ENCODE measurements at places on chromosomes 1 and 21. TPM values are rescaled to one million over a fixed set of nuclear protein-coding genes. Genes with fewer than 3 reads are reported as not detected.

The LGR6 gene
- total RNA-seq: 26.0 TPM

The CROCC gene
- 27.0 TPM for total RNA-seq

The S100A9 gene
- total RNA-seq: 764 TPM

The ORC1 gene
- not detected for total RNA-seq

The CTSS gene
- 32.1 TPM for total RNA-seq

The KIF21B gene
- total RNA-seq: 10.2 TPM

The PRAMEF33 gene
- not detected for total RNA-seq

The ACKR1 gene
- total RNA-seq: 642 TPM

The CELA2A gene
- not detected for total RNA-seq

The LCE1E gene
- total RNA-seq: not detected

The FBXO42 gene
- total RNA-seq: 36.6 TPM

The RXRG gene
- not detected for total RNA-seq

The SHE gene
- total RNA-seq: 107 TPM

GRCh38 chr1:166789286-166789685 lies 50.0 kb upstream of the POGK start:
- H3K36me3 ChIP-seq: no peaks in the 10 kb centered on the region
- no peaks in the 10 kb centered on the region for H3K27me3 ChIP-seq
- no peak overlapping the region for H3K4me3 ChIP-seq
- DNase-seq: no peak

- DNase-seq: no peak
- H3K27me3 ChIP-seq: no peaks in the 10 kb centered on the region
- H3K4me3 ChIP-seq: no peak overlapping the region
- H3K36me3 ChIP-seq: no peaks in the 10 kb centered on the region
Measured at GRCh38 chr1:113253187-113253586, 137.1 kb upstream of the MAGI3 start.

GRCh38 chr1:156406251-156406650 lies 37.2 kb downstream of the RHBG start:
- no peak overlapping the region for H3K4me3 ChIP-seq
- H3K4me1 ChIP-seq: no peaks in the 10 kb centered on the region
- no peaks in the 10 kb centered on the region for H3K27me3 ChIP-seq
- no peaks in the 10 kb centered on the region for H3K36me3 ChIP-seq
- DNase-seq: no peak

DNA sequence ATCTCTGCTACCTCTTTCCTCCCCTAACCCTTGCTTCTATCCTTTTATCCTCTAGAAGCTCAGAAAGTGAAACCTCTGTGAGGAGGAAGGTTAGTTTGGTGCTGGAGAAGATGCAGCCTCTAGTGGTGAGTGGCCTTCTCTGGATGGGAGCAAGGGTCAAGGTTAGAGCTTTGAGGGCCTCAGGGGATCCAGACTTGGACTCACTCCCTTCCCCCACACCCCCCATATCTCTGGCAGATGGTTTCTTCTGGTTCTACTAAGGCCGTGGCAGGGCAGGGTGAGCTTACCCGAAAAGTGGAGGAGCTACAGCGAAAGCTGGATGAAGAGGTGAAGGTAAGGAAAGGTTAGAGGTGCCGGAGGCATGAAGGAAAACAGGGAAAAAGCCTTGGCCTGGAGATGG lies 9.2 kb downstream of the CGN start:
- no peaks in the 10 kb centered on the region for H3K27me3 ChIP-seq
- no peaks in the 10 kb centered on the region for H3K36me3 ChIP-seq
- no peak overlapping the region for H3K4me3 ChIP-seq
- DNase-seq: no peak
- no peak overlapping the region for H3K27ac ChIP-seq
- H3K4me1 ChIP-seq: no peaks in the 10 kb centered on the region

DNA sequence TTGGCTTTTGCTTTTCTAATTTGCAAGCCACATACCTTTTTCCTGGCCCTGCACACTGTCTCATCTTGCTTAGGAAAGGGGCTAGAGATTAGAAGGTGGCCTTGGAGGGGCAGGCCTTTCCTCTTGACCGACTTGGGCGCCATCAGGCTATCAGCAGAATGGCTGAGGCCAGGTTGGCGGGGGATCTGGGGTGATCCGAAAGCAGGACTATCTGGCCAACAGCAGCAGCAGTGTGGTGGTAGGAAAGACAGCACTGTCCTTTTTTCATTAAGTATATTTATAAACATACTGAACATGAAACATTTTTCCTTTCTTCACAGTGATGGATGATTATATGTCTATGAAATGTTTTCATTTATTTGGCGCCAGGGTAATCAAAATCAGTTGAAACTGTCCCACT lies 23.5 kb upstream of the RUNX1 start:
- H3K27ac ChIP-seq: peak overlapping the region; percentile 2
- peaks cover 8% of the 10 kb centered on the region for H3K4me1 ChIP-seq
- DNase-seq: no peak
- H3K4me3 ChIP-seq: no peak overlapping the region
- no peaks in the 10 kb centered on the region for H3K36me3 ChIP-seq
- H3K27me3 ChIP-seq: no peaks in the 10 kb centered on the region

GRCh38 chr1:76218888-76219287 lies 144.3 kb downstream of the ST6GALNAC3 start:
- H3K27ac ChIP-seq: no peak overlapping the region
- no peak for DNase-seq
- no peaks in the 10 kb centered on the region for H3K36me3 ChIP-seq
- no peaks in the 10 kb centered on the region for H3K27me3 ChIP-seq
- H3K4me1 ChIP-seq: no peaks in the 10 kb centered on the region

- H3K27me3 ChIP-seq: no peaks in the 10 kb centered on the region
- H3K36me3 ChIP-seq: no peaks in the 10 kb centered on the region
- H3K4me1 ChIP-seq: no peaks in the 10 kb centered on the region
Measured at GRCh38 chr21:31999810-32000468, 127.1 kb downstream of the HUNK start.

DNA sequence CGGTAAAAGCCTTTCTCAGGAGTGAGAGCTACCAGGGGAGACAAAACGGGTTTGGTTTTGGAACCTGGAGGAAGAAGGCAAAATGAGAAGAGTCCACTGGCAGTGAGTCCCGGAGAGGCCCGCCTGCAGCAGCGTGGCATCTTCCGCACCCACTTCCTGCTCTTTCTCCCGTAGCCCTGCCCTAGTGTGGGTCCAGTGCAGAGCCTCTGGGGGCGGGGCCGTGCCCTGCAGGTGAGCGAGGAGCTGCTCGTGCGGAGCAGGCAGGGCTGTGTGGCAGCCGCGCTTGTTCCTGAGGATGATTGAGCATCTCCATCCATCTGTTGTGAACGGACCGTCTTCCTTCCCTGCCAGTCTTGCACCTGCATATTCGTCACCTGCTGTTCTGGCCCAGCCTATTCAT lies 66.5 kb downstream of the PEX14 start:
- no peak overlapping the region for H3K27ac ChIP-seq
- H3K27me3 ChIP-seq: no peaks in the 10 kb centered on the region
- H3K4me3 ChIP-seq: no peak overlapping the region
- DNase-seq: no peak

DNA sequence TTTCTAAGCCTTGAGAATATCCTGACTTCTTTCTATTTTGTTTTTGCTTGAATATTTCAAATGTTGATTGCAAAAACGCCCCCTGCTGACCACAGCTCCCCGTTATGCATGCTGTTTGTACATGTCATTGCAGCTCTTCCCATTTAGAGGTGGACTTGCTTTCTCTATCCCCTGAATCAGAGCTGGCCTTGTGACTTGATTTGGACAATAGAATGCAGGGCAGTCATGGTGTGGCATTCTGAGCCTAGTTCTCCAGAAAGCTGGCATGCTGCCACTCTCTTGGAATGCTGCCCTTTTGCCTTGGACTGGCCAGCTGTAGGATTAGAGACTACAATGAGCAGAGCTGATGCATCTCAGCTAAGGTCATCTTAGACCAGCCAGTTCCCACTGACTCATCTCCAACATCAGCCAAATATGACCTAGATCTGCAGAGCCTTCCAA lies 1561.5 kb downstream of the MRPL39 start:
- no peaks in the 10 kb centered on the region for H3K27me3 ChIP-seq
- H3K4me3 ChIP-seq: no peak overlapping the region
- no peak overlapping the region for H3K27ac ChIP-seq
- H3K36me3 ChIP-seq: no peaks in the 10 kb centered on the region
- DNase-seq: no peak

DNA sequence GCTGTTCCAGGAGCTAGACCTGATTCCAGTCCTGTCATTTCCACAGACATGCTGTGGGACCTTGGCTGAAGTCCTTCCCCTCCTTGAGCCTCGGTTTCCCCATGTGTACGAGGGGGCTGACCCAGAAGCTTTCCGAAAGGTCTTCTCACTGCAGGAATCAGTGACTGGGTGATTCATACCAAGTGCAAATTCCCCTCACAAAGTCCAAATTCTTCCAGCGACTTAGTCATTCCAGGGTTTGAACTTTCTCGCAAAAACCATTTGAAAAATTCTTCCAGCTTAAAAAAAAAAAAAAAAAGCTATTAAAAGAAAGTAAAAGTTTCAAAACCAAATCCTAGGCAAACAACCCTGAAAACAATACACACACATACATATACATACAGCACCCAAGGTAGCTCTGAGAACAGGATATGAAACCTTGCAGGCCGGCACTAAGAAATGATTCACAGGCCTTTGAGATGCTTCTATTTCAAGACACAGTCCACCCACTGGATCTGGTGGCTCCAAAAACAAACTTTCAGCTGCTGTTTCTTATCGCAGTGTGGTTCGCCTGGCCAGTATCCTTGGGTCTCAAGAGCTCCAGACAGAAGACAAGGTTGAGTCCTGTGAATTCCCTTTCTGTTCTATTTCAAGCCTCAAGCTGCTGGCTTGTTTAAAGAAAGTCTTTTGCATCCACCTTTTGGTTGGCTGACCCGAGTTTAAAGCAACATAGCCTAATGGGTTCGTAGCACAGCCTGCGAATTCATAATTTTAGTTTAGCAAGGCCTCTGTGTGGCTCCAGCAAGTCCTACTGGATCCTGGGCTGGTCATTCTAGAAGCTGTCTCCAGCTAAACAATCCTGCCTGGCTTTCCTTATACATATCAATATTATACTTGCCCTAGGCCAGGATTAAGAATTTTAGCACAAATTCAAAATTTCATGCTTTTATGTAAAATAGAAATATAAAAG lies 18.0 kb upstream of the ID3 start:
- peak; percentile 88 for DNase-seq
- H3K27ac ChIP-seq: peak overlapping the region; percentile 93
- peak overlapping the region; percentile 31 for H3K4me3 ChIP-seq

- no peaks in the 10 kb centered on the region for H3K36me3 ChIP-seq
- no peak overlapping the region for H3K4me3 ChIP-seq
- H3K27ac ChIP-seq: no peak overlapping the region
- DNase-seq: no peak
- H3K27me3 ChIP-seq: no peaks in the 10 kb centered on the region
- no peaks in the 10 kb centered on the region for H3K4me1 ChIP-seq
Measured at GRCh38 chr1:85289207-85289847, 12.9 kb upstream of the BCL10 start.

DNA sequence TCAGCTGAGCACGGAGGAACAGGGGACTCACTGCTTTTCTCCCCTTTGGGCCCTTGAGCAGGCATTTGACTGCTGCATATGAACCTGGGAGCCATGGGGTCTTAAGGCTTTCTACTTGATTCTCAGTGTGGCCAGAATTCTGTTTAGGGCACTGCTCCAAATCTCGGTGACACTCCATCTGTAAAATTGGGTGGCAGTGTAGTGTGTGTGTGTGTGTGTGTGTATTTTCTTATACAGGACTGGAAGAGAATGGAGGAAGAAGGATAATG lies 162.2 kb downstream of the PBX1 start:
- H3K27me3 ChIP-seq: no peaks in the 10 kb centered on the region
- no peaks in the 10 kb centered on the region for H3K36me3 ChIP-seq
- no peak overlapping the region for H3K27ac ChIP-seq

DNA sequence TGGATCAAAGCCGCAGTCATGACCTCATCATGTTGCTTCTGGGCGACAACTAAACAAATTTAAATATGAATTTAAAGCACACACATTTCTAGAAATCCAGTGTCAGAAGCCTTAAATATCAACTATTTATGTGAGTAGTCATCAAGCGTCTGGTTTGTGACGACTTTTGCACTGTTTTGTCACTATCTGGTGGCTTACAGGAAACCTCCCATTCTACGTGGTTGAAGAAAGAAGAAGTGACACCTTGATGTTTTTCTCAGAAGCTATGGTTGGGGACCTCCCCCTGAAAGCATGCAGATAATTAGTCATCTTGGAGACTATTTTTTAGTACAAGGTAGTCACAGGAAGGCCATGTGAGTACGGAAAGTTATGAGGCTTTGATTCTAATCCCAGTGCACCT lies 58.5 kb downstream of the TENT5C start:
- H3K27ac ChIP-seq: no peak overlapping the region
- H3K4me3 ChIP-seq: no peak overlapping the region
- peaks cover under 1% of the 10 kb centered on the region for H3K4me1 ChIP-seq

GRCh38 chr1:224168859-224169380 lies 14.1 kb upstream of the DEGS1 start:
- no peaks in the 10 kb centered on the region for H3K36me3 ChIP-seq
- H3K27me3 ChIP-seq: no peaks in the 10 kb centered on the region
- peaks cover 12% of the 10 kb centered on the region for H3K4me1 ChIP-seq
- peak overlapping the region; percentile 72 for H3K27ac ChIP-seq
- no peak for DNase-seq
- H3K4me3 ChIP-seq: no peak overlapping the region

DNA sequence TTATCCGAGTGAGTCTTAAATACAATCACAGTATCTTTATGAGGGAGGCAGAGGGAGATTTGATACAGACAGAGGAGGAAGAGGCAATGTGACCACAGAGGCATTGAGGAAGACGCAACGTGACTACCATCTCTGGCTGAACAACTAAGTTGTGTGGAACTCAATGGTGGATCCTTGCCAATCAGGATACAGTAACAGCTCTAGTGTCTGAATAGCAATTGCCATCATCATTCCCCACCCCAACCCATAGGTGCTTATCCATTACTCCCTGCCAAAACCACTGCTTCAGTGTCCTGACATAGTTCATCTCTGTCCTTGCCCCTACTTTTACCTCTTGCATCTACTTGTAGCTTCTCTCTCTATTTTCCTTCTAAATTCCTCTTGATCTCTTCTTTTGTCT lies 20.5 kb upstream of the RHBDL2 start:
- H3K4me3 ChIP-seq: no peak overlapping the region
- H3K4me1 ChIP-seq: no peaks in the 10 kb centered on the region
- H3K36me3 ChIP-seq: no peaks in the 10 kb centered on the region
- no peak for DNase-seq
- no peaks in the 10 kb centered on the region for H3K27me3 ChIP-seq

DNA sequence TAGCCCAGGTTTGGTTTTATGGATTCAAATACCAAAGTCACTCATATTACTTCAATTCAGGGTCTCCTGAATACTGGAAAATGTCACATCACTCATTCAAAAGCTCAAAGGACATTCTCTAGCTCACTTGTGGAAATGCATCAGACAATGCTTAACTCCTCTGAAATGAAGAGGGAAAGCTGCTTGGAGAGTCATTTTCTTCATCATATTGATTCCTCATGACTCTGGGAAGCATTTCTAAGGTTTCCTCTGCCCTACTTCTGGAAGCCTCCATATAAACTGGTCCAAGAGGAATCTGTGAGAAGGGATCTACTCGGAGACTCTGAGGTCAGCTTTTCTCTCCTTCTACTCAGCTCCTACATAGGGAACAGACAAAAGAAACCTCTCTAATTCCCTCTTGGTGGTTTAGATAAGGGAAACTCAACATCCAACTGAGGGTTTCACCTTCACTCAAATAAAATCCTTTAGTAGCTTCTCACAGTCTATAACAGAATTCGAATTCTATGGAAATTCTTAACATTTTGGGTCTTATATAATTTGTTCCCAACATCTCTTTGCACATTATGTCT lies 36.4 kb upstream of the RBBP5 start:
- H3K4me1 ChIP-seq: no peaks in the 10 kb centered on the region
- H3K27ac ChIP-seq: no peak overlapping the region
- peaks cover 72% of the 10 kb centered on the region for H3K36me3 ChIP-seq
- no peak for DNase-seq
- H3K4me3 ChIP-seq: no peak overlapping the region
- H3K27me3 ChIP-seq: no peaks in the 10 kb centered on the region

Measured in ascending aorta (tissue), 2 donors.